ENCODE measurements at places on chromosomes 1 and 21.

GRCh38 chr1:27489501-27489972, 430 bp downstream of the WASF2 start:
- DNase-seq: peak; percentile 56

DNA sequence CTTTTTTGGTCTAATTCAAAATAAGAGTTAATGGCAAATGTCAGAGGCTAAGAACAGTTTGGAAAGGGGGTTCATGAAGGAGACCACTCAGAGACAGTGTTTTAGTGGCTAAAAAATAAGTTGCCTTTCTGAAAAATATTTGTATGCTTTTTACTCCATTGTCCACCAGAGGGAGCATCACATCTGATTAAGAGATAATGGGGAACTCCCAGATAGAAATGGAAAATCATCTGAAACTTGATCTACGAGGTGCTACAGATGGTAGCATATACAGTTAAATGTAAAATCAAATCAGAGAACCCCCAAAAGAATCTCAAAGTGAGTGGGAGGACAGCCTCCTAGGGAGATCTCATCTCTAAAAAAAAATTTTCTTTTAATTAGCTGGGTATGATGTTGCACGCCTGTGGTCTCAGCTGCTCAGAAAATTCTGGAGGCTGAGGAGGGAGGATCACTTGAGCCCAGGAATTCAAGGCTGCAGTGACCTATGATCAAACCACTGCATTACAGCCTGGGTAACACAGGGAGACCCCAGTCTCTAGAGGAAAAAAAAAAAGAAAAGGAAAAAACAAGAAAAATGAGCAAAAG, 9.7 kb downstream of the SMYD3 start:
- DNase-seq: peak; percentile 83

- DNase-seq: no peak
Measured at GRCh38 chr1:36225283-36225899, 1.1 kb downstream of the THRAP3 start.

DNA sequence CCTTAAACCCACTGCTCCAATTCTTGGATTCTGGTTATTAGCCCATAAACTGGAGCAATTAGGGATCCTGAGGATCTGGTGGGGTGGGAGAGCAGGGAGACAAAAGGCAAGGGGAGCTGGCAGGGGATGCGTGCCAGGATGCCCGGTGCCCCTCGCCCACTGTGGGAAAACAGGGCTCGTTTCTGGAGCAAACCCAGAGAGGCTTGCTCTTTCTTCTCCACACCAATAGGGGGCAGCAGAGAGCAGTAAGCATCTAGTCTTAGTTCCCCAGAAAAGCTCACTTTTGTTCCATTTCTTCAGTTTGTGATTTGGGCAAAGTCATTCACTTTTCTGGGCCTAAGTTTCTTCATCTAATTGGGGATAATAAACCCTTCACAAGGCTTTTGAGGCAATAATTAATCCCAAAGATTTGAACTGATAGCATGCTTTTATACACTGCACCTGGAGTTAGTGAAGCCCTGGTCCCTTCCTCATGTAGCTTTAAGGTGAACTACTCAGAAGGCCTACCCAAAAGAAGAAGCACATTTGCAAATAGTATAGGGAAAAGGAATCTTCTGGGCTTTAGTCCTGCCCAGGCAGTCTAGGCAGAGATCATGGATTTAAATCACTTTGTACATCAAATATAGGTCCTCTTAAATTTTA, 160.6 kb upstream of the USP24 start:
- peak; percentile 56 for DNase-seq

DNA sequence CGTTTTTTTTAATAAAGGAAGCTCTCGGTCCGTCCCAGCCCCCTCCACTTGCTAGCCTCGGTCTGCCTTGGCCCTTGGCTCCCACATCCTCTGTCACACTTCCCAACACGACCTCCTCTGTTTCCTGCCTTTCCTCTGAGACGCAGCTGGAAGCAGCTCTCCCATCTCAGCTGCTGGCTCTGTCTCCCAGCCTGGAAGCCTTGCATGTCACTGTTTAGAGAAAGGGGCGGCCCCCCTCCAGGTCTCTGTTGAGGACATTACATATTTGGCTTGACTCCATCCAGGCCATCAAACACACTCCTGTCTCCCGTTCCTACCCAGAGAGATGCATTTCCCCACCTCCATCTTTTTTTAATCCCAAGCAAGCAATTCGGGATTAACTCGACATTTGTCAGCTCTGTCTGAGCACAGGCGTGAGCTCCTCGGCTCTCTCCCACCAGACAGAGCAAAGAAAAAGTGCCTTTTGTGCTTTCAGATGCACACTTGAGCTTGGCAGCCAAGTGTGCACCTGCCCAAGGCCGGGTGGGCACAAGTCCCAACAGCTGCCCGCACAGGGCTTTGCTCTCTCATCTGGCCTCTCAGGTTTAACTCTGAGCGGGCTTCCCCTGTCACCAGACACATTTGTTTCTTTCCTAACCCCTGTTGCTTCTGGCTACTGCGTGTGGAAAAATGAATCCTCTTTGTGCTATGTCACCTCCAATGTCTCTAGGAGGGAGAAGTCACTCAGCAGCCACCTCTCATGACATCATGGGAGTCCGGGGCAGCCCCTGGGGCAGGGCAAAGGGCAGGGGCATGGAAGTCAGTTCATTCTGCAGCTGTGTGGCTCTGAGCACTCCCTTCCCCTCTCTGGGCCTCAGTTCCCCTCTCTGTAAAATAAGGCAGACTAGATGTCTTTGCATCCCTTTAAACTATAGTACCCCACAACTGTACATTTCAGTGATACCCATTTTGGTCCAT, 108.3 kb downstream of the KCND3 start:
- no peak for DNase-seq

- DNase-seq: peak; percentile 41
Measured at GRCh38 chr1:233253832-233254331, 41.6 kb downstream of the PCNX2 start.

DNA sequence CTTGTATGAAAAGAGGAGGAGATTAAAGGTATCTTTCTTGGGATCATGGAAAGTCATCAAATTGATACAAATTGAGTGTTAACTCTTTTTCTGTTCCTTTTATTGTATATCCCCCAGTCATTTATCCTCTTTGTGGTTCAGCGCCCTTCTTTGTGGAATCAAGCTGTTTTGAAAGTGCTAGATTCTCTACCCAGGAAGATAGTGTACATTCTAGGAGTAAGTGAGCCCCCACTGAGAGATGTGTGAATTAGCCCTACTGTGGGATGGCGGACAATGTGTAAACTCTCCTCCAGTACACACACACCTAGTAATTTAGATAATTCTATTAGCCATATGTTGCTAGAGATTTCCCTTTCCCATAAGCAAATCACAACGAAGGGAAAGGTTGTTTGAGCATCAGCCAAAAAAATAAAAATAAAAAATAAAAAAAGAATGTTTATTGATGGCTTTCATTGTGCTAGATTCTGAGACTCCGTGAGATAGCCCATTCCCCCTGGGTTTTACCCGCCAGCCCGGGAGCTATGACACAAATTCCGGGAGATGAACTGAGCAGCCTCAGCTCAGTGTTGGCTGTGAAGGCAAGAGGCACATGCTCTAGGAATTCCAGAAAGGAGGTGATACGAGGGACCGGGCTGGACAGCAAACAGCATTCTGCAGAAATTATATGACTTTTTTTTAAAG, 378.4 kb upstream of the RUNX1 start:
- DNase-seq: no peak

DNA sequence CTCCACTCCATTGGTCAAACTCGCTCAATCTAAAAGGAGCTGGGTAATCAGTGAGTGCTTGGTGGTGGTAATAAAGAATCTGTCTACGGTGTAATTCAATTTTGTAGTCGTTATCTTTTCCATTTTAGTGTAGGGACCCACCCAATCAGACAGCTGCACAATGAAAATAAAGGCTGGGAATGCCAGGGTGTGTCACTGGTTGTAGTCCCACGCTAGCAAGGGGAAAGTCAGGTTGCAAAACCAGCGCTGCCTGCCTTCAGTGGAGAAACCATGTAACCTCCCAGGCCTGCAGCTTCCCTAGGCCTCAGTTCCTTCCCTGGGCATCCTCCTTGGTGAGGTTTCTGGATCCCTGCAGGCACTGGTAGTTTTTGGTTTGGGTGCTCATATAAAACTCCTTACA, 49.4 kb upstream of the PPP2R5A start:
- DNase-seq: no peak

DNA sequence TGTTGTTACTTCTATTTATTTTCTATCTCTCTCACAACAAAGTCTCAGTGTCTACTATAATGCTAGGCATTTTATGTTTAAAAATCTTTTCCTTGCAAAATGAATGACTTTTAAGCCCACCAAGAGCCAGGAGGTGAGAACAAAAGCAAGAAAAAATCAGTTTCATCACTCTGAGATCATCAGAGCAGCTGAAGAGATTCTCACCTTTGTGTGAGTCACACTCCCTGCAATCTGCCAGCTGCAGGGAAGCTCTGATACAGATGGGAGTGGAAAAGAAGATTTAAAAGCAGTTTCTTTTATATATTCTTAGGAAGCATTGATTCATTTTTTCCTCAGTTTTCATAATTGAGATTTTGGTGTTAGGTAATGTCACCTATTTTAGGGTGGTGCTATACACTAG, 107.6 kb downstream of the LHX9 start:
- no peak for DNase-seq

GRCh38 chr1:18264450-18265039, 156.9 kb downstream of the IGSF21 start:
- DNase-seq: no peak

DNA sequence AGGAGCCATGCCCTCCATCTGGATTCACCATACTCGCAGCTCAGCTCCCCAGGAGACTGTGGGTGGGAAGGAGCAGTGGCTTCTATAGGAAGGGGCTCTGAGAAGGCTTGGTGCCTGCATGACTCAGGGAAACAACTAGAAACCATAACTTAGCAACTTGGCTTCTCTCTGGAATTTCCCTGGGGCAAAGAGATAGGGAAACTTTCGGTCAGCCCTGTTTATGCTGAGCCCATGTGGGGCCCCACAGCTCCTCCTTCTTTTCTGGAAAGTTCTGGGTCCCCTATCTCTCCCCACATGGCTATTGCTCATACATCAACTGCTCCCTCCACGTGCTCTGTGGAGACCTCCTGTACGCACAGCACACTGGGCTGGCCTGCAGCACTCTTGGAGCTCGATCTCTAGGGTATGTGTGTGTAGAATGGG, 39.3 kb downstream of the PLEKHA6 start:
- no peak for DNase-seq

GRCh38 chr1:230636575-230637148, 5.6 kb upstream of the COG2 start:
- no peak for DNase-seq

DNA sequence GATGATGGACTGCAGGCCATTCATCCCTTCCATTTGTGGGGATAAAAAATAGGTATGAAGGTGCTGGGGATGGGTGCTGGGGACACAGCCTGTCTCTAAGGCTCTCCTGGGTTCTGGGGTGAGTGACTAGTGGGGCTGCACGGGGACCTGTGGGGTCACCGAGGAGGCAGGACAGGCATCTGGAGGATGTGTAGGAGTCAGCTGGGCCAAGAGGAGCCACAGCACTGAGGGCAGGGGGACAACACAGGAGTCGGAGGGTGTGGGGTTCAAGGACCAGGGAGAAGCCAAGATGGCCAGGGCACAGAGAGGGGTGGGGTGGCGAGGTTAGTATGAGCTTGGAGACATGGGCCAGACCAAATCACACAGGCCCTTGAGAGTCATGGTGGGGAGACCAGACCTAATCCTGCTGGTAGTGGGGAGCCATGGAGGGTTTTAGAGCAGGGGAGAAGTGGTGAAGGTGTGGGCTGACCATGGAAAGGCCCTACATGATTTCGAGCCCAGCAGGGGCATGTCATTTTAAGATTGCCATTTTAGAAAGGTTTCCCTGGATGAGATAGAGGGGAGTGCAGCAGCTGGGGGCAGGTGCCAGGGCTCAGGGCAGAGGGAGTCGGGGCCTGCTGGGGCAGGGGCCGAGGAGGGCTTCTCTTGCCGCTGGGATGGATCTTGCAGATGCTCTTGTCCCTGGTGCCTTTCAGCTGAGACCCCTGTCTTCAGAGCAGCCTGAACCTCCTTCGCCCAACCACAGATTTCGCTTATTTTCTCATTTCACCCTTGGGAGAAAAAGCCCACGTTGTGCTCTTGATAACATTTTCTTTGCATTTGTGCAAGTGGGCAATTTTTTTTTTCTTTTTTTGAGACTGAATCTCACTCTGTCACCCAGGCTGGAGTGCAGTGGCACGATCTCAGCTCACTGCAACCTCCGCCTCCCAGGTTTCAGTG, 22.7 kb downstream of the SERINC2 start:
- no peak for DNase-seq

DNA sequence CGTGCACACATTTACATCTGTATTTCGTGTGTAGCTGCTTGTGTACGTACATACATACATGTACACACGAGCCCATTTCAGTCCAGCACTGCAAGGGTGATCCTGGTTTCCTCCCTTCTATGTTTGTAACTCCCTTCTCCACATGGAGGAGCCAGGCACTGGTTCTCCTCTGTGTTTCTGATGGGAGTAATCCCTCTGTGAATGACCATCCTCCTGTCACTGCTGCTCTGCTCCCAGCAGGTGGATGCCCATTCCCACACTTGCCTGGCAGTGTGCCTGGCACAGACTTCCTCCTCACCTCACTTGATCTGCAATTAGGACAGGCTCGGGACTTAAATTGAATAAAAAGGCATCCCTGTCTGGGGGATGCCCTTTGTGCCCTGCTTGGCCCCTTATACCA, 37.1 kb downstream of the TRAPPC10 start:
- DNase-seq: no peak

GRCh38 chr1:173467426-173467825, 9.7 kb upstream of the PRDX6 start:
- no peak for DNase-seq

DNA sequence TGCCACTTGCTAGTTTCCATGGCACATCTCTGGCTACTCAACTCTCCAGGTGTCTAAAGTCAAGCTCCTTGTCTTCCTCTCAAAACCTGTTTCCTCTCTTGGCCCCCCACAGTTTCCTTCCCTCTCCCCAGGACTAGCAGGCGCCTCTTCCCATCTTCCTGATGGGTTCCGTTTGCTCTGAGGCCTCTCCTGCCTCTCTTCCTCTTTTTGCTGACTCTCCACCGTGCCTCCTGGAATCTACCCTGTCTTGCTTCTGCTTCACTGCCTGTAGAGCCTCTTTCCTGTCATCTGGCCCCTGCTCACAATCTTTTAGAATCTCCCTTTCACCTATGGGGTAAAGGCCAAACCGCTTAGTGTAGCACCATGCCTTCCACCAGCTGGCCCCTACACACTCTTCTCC, 21.8 kb upstream of the LHX4 start:
- no peak for DNase-seq

- no peak for DNase-seq
Measured at GRCh38 chr1:158011714-158012113, 18.3 kb downstream of the KIRREL1 start.

Measured in HT-29 (cell line).